ENCODE measurements at places on chromosomes 1 and 21.
A peak's percentile ranks its signal among the peaks of the same experiment; 100 is the strongest.

DNA sequence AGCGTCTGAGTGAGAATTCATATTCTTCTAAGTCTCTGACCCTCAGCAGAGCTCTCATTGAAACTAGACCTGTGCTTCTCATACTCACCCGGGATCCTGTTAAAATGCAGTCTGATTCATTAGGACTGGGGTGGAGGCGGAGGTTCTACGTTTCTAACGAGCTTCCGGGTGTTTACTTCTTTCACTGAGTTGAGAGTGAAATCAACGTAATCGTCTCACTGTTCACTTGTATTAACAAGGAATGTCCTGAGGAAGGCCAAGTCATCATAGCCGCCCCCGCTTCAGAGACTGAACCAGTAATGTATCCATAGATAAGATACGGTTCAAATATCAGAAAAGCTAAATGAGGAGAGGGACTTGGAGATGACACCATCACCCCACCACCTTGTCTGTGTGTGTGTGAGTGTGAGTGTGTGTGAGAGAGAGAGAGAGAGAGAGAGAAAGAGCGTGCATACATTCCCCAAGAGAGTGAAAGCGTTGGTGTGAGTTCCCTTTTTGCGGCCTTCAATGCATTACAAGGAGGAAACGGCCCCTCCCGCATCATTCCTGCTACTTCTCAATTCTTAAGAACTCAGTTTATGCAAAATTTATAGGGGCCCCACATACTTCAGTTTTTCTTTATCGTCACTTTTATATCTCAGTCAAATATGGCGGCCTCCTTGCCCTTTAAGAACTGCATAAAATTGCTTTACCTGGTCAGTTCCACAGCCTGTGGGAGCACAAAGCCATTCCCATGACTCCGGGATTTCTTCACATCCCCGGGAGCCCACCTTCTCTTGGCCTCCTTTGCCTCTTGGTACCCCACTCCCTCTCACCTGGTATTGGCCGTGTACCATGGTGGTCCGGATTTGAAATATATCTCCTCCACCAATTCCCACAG lies 19.8 kb downstream of the KMO start:
- no peak for DNase-seq

DNA sequence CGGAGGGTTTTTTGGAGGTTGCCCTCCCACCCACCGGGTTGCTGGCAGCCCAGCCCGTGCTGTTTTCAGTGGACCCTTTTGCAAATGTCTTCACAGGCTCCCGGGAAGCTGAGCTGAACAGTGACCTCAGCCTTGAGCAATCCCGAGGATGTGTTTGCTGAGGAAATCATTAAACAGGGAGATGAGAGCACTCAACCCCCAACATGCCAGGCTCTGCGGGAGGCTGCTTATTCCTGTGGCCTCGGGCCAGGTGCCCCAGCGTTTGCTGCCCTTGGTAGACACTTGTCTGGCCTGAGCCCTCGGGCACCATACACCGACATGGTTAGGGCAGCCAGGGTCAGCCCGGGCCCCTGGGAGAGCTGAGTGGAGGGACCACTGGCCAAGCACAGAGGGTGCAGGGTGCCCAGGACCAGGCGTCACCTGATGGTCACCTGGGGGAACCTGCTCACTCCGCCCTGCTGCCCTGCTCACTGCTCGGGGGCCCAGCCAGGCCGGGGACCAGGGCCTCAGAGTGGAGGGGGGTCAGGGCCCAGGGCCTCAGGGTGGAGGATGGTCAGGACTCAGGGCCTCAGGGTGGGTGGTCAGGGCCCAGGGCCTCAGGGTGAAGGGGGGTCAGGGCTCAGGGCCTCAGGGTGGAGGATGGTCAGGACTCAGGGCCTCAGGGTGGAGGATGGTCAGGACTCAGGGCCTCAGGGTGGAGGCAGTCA lies 42.5 kb upstream of the POFUT2 start:
- no peak for DNase-seq

GRCh38 chr1:226397955-226398636 lies 9.8 kb downstream of the PARP1 start:
- no peak for DNase-seq

- DNase-seq, result no peak
Observed at GRCh38 chr21:29293495-29293894, 5.2 kb upstream of the BACH1 start.

- DNase-seq, result no peak
Observed at GRCh38 chr1:45585110-45585426, 1.2 kb downstream of the NASP start.

- no peak for DNase-seq
Observed at GRCh38 chr1:29282135-29282923, 46.0 kb downstream of the PTPRU start.

- DNase-seq, result peak; percentile 2
Observed at GRCh38 chr1:240562111-240562590, 49.8 kb downstream of the GREM2 start.

- no peak for DNase-seq
Observed at GRCh38 chr1:182144646-182145030, 83.1 kb upstream of the ZNF648 start.

GRCh38 chr1:223538981-223539380 lies 126.5 kb downstream of the CAPN8 start:
- no peak for DNase-seq

- DNase-seq, result no peak
Observed at GRCh38 chr21:15278279-15278678, 213.5 kb upstream of the NRIP1 start.

- no peak for DNase-seq
Observed at GRCh38 chr1:20848162-20848561, 61.1 kb upstream of the HP1BP3 start.

- DNase-seq, result no peak
Observed at GRCh38 chr1:205505791-205506190, 1.3 kb downstream of the CDK18 start.

DNA sequence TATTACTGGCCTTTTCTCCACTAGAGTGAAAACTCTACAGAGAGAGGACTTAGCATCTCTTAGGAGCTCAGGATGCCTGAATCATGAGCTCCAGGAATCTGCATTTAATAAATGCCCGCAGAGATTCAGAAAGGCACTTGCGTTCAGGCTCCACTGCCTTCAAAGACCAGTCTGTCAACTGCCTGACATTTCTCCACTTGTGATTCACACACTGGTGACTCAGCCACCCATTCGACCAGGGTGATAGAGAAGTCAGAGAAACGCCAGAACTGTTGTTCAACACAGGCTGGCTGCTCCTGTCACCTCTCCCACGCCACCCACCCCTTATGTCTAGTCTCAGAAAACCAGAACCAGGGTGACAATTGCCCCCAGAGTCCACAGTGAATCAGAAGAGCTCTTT lies 26.9 kb upstream of the LBR start:
- DNase-seq, result no peak

GRCh38 chr1:218939095-218939494 lies 234.6 kb upstream of the LYPLAL1 start:
- DNase-seq, result no peak

- DNase-seq, result no peak
Observed at GRCh38 chr21:43347461-43348169, 79.3 kb downstream of the SIK1 start.

GRCh38 chr21:44449473-44450363 lies 5.6 kb upstream of the LRRC3 start:
- DNase-seq, result no peak

DNA sequence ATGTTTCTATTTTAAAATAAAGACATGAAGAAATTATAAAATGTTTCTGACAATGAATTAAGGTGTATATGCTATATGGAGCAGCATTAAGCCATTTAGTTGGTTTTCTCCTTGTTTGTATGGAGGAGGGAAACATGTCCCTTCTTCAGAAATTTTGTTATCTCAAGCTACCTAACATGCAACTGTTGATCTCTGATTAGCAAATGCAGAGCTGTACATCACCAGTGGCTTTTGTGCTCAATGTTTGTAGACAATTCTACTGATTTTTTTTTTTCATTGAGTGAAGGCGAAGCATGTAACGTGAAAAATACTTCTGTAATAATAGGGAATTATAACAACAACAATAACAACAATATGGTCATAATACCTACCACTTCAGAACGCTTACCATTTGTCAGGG lies 463.7 kb downstream of the PLPP3 start:
- DNase-seq, result no peak

DNA sequence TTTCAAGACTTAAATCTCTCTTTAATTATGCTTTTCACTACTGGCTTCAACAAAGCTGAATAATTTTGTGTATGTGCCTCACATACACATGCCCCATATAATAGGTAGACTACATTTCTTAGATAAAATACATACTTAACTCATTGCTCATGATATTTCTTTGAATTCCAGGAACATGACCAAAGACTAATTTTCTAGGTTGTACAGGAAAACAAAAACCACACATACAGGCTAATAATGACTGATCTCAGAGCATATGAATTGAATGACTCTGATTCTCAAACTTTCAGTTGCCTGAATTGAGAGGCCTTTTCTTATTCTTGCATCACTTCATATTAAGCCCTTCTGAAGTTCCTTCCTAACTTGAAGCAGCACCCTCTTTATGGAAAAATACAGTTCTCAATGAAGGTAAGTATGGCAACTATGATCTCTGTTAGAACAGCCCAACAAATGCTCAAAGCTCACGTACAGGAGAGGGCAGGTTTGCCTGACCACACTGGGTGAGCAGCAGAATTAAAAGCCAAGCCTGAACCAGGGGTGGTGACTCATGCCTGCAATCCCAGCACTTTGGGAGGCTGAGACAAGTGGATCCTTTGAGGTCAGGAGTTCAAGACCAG lies 22.6 kb upstream of the UAP1 start:
- DNase-seq, result no peak

- no peak for DNase-seq
Observed at GRCh38 chr1:178939338-178940067, 68.6 kb upstream of the ANGPTL1 start.

GRCh38 chr1:23524716-23525401 lies 6.2 kb downstream of the E2F2 start:
- DNase-seq, result no peak

DNA sequence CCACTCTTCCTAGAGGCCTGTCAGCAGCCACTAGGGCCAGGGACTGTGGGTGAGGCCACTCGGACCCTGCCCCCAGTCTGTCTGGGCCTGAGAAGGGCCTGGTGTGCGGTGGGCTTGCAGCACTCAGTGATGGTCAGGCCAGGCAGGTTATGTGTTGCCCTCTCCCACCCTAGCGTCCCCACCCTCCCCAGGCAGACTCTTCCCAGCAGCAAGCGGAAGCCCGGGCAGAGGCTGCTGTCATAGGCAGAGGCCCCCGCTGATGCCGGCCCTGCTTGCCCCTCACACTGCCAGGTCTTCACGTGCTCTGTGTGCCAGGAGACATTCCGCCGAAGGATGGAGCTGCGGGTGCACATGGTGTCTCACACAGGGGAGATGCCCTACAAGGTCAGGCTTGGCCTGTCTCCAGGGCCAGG lies 6.6 kb downstream of the ZBTB48 start:
- DNase-seq, result no peak

DNA sequence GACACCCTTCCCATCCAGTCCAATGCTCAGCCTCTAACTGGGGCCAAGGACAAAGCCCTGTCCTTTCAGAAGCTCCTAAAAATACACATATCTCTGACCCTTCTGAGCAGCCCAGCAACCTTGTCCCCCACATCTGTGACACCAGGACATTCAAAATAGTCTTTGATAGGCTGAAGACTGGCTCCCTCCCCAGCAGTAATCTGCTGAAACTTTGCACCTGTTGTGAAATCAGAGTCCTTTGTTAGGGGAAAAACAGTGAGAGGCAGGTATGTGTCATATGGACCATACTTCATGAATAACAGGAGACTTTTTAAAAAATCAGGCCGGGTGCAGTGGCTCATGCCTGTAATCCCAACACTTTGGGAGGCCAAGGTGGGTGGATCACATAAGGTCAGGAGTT lies 82.4 kb upstream of the VAMP3 start:
- DNase-seq, result no peak

- DNase-seq, result no peak
Observed at GRCh38 chr21:17550671-17551308, 37.9 kb downstream of the CXADR start.

GRCh38 chr1:6868660-6869380 lies 83.6 kb downstream of the CAMTA1 start:
- DNase-seq, result no peak

GRCh38 chr1:2582391-2582790 lies 4.2 kb upstream of the PRXL2B start:
- DNase-seq, result no peak

DNA sequence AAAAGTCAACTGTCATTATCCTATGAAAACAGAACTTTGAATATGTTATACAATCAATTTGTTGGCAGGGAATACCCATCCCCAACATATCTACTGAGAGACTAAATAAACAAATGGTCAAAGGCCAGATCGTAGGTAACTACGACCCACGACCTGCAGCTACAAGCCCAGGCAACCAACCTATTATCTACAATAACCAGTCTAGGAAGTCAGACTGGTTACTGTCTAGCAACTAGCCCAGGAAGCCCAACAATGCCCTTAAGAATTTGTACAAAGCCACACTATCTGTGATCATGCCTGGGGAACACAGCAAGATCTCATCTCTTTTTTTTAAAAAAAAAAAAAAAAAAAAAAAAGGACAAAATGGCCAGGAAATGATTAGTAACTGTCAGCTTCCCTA lies 58.7 kb downstream of the SMYD3 start:
- DNase-seq, result no peak

DNA sequence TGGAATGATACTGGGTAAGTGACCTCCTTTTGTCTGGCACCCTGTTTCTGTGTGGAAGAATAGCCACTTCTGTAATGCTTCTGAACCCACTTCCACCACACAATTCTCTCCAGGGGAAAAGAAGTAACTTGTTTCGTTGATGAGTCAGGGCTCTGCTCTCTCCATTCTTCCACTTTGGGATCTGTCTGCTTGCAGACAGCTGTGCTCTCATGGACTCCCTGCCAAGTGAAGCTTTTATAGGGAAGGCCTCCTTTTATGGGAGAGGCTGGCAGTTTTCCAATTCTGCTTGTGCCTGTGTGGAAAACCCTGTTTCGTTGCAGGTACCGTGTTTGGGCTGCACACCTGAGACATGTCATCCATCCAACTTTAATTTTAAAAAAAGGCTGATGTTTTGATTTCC lies 130.7 kb downstream of the GIPC2 start:
- no peak for DNase-seq

- peak; percentile 48 for DNase-seq
Observed at GRCh38 chr1:65459397-65459768, 38.9 kb downstream of the LEPR start.

DNA sequence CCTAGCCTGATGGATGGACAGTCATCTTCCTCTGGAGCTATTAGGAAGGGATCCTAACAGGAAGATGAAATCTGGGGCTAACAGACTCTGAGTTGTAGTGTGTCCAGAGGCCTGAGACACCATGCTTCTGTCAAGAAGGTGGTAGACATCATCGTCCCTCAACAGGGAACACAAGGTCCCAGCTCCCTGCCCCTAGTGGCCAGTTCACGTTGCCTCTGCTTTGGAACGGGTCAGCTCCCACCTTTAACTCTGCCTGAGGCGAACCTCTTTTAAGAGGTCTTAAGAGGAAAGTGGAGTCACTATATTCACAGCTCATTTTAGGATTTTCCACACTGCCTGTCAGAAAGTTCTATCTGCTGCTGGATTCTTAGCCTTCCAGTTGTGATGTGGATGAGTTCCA lies 28.3 kb downstream of the LRRC71 start:
- DNase-seq, result no peak

Measured in NCI-H1930 (cell line).